ENCODE measurements at places on chromosomes 3 and 15.

- no peak for DNase-seq
These were observed 30.4 kb upstream of the UMPS start for GRCh38 chr3:124699686-124700396.

GRCh38 chr3:187456250-187456649, 88.1 kb downstream of the RTP4 start:
- no peak for DNase-seq

GRCh38 chr3:11035757-11036505, 43.4 kb downstream of the SLC6A1 start:
- no peak for DNase-seq

GRCh38 chr3:108455212-108455705, 55.1 kb downstream of the MYH15 start:
- no peak for DNase-seq

- no peak for DNase-seq
These were observed 448.1 kb upstream of the WNT5A start for GRCh38 chr3:55935241-55935640.

- DNase-seq, result no peak
These were observed at the start of gene NOX5 for GRCh38 chr15:69014454-69014853. Gene NOX5 (plus strand): TSS chr15:69014695. CDS start chr15:69014736, 41 bp downstream.

GRCh38 chr3:126947429-126947828, 35.5 kb upstream of the PLXNA1 start:
- DNase-seq, result no peak

DNA sequence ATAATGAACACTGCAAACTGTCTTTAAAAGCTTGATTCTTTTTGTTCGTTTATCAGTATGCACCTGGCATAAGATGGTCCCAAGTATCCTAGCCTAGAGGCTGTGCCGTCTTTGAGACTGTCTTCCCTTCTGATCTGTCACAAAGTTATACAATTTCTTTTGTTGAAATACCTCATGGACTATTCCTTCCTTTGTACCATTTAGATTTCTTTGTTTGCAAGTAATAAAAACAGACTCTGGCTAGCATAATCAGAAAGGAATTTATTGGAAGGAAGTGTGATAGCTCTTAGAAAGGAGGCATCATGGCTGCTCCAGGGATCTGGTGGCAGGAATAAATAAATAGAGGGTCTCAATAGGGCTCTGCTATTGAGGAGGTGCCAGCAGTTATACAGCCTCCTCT, 280.4 kb downstream of the SLC9A9 start:
- no peak for DNase-seq

DNA sequence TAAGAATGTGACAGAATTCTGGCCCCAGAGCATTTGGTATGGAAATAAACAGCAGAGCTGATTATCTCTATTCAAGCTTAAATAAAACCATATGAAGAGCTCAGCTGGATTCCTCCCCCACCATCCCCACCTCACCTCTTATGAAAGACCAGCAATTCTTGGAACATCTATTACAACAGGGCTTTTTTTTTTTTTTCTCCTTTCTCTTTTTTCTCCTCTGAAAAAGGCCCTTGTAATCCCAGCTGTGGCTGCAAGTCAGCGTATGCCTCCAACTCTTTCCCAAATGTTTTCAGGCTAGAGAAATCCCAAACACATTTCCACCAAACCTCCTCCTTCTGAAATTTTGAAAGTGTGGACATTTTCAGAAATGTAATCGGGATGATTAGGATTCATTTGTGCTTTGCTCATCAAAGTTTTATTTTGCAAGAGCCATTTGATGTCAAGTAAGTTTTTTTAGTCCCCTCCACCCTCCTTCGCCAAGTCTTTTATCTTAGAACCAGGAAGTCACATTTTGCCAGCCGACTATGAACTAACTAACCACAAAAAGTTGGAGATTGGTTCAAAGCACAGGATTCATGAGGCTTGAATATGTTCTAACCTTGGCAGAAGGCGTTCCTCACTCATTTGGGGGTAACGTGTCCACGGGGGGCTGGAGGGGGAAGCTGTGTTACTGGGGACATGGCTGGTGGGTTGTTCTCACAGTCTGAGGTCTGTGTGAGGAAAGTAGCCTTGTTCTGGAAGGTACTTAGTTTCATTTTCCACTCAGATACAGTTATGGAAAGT, 142.0 kb upstream of the PDZRN3 start:
- DNase-seq, result no peak

- DNase-seq, result no peak
These were observed 44.6 kb downstream of the LDHAL6B start for GRCh38 chr15:59251001-59251845.

GRCh38 chr3:124044956-124045355, 53.0 kb upstream of the ROPN1 start:
- DNase-seq, result no peak

DNA sequence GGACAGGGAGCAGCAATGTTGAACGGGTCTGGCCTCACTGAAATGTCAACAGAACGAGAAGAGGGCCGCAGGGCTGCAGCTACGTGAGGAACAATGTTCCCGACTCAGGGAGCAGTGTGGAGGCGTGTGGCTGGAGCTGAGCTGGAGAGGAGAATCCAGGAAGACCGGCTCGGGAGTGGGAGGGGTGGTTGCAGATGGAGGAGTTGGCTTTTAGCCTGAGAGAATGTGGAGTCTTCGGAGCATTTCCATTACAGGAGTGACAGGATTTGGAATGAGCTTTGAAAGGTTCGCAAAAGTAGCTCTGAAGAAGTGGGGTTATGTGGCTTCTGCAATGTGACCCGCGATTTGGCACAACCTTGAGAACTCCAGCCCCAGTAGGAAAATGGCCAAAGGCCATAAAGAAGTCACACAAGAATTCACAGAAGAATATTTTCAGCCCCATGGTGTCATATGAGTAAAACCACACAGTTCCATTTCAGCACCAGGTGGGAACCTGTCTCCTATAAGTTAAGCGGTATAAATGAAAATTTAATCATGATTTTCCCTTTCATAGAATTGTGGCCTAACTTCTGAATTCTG, 78.8 kb upstream of the NSMCE3 start:
- no peak for DNase-seq

- no peak for DNase-seq
These were observed 184.4 kb upstream of the ROBO2 start for GRCh38 chr3:76855451-76855850.

- no peak for DNase-seq
These were observed 37.0 kb upstream of the TRIM71 start for GRCh38 chr3:32780735-32781210.

GRCh38 chr3:119357190-119357589, 63.0 kb downstream of the ARHGAP31 start:
- DNase-seq, result no peak

GRCh38 chr15:35246451-35246850, 161.4 kb upstream of the NANOGP8 start:
- no peak for DNase-seq

DNA sequence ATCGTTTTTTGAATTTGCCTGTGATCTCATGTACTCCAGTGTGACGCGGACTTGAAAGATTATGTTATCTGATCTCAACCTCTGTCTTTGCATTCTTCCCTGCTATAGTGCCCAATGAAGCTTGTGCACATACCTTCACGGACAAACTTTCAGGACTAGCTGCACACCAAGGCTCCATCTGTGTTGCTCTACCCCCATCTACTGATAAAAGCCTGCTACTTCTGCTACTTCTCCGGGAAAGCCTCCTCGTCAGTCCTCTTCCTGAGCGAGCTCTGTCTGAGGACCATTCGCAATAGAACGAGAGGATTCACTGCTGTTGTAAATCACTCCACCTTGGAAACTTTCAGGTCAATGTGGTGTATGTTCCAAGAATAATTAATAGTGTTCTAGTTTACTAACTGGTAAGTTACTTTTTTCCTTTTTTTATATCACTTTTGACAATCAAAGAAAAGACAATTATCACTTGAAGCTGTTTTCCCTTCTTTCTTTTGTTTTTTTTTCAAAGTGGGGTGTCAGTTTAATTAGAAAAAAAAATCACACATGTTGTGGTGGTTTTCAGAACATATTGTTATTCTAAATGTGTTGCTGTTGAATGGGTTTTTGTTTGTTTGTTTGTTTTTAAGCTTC, 217.6 kb downstream of the ARRDC4 start:
- no peak for DNase-seq

DNA sequence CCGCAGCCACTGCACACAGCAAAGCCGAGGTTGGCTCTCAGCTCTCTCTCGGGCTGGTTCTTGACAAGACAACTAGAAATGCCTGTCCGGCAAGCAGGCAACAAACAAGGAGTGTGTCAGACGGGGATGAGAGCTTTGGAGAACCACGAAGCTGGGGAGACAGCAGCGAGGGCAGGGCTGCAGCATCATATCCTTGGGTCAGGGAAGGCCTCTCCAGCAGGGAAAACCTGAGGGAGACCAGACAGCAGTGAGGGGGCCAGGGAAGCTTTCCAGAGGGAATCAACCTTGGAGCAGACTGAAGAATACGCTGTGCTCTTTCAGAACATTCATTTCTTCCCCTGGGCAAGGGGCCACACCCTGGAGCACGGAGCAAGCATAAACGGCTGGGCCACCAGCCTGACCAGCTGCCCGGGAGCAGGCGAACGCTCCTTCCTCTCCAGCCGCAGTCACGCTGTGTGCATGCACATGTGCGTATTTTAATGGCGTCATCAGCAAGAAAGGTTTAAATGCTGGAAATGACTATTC, 58.7 kb downstream of the CHSY1 start:
- DNase-seq, result no peak

GRCh38 chr15:68693071-68693470, 114.3 kb downstream of the CORO2B start:
- no peak for DNase-seq

DNA sequence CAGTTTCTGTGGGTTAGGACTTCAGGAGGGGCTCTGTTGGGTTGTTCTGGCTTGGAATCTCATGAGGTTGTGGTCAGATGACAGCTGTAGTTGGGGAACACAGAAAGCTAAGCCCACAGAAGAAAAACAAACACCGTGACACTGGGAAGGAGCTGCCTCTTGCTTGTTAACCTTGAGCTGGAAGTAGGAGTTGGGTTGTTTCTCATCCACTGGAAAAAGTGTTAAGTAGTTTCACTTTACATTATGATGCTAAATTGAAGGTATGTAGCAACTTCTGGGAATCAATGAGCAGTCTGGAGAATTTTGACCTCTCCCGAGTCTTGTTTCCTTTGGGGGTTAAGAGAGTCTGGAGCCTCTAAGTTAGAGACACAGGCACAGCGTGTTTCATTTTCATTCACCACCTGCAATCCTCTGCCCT, 20.4 kb downstream of the HACD3 start:
- no peak for DNase-seq

DNA sequence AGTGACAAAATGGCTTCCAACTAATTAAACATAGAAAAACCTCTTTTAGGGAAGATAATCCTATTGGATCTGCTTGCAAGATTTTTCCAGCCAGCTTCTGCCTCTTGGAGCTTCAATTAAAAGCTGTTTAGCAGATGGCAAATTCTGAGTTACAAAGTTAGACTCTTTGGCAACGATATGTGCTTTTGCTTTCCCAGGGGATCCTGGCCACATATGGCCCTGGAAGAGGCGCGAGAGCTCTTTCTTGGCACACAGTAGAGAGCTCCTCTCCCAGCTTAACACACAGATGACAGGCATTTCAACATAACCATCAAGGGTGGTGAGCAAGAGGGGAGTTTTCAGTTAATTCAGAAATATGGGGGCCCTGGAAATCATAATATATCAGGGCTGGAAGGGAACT, 41.6 kb upstream of the GALNT15 start:
- DNase-seq, result no peak

- no peak for DNase-seq
These were observed 16.2 kb downstream of the MRAS start for GRCh38 chr3:138364356-138365252.

- no peak for DNase-seq
These were observed 667 bp upstream of the ACOX2 start for GRCh38 chr3:58537412-58538301.

- no peak for DNase-seq
These were observed 42.2 kb downstream of the KLF15 start for GRCh38 chr3:126314790-126315658.

- no peak for DNase-seq
These were observed 16.2 kb upstream of the CHD2 start for GRCh38 chr15:92883876-92884435.

DNA sequence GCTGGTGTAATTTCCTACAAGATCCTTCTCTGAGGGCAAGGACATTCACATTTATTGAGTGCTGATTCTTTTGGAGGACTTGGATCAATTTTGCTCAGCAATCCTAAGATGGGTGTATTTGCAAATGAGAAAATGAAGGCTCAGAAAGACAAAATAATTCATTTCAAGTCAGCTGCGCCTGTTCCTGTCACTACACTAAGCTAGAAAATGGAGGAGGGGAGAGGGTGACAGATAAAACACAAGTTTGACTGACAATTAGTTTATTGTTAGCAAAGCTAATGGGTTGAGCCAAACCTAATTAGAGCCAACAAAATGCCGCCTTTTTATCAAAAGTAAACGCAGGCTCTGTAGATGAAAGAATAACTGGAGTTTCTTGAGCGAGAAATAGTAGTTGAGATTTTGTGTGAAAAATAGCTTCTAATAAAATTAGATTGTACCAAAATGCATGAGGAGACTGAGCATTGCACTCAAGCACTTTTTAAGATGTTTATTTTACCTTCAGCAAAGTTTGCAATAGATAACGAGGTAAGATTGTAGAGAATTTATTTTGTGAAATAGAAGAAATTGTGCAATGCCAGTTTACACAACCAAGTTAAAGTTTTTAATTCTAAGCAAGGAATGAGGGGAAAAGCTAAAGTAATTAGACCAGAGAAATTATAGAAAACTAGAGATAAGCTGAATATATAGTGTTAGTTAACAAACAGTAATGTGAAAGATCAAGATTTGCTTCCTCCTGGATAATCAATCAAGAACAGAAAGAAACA, 39.6 kb upstream of the SECISBP2L start:
- no peak for DNase-seq

GRCh38 chr15:68552773-68553172, 26.0 kb upstream of the CORO2B start:
- DNase-seq, result no peak

- no peak for DNase-seq
These were observed 6.3 kb upstream of the TFG start for GRCh38 chr3:100702980-100703345.

- DNase-seq, result no peak
These were observed 13.0 kb upstream of the SLC30A4 start for GRCh38 chr15:45535486-45536042.

DNA sequence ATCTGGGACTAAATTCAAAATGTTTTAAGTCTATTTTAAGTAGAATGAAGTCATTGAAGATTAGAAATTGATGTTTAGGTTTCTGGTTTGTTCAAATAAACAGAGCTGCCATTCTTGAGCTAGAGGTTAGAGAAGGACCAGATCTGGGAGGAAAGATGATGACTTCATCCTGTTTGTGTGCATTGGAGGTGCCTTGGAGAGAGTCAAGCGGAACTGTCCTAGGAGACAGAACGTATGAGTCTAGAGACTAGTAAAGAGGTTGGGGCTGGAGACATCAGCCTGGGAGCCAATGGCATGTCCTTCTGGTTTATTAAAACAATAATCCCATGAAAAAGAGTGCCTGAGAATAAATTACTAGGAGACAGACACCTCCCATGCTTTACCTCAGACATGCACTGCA, 303.4 kb downstream of the KBTBD8 start:
- DNase-seq, result no peak

DNA sequence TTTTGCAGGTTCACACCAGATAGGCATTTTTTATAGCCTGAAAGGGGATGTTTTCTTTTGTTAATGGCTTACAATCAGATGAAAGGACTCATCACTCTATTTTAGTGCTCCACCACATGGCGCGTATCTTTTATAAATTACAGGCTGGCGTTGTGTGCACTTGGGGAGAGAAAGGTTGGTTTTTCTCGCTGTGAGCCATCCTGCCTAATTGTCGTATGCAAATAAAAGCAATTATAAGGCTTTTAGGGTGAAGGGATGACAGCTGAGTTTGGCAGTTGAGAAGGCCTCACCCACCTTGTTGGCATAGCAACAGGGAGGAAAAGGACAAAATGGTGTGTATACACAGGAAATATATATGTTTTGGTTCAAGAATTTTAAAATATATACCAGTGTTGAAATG, 268.0 kb downstream of the NR2F2 start:
- DNase-seq, result no peak

Measured in activated effector memory CD4-positive, alpha-beta T cell treated with Interleukin-2 at 50 U/mL for 16 hours (primary cell).